Stimulated activated CD4-positive, alpha-beta T cell treated with anti-CD3 and anti-CD28 coated beads, Interleukin-15, amount 100 ng/mL, for 48 hours (primary cell): ENCODE measurements at places on chromosomes 11 and 22.

GRCh38 chr11:5004424-5005274 is 10.0 kb downstream of the OR51L1 start:
- no peak for DNase-seq

DNA sequence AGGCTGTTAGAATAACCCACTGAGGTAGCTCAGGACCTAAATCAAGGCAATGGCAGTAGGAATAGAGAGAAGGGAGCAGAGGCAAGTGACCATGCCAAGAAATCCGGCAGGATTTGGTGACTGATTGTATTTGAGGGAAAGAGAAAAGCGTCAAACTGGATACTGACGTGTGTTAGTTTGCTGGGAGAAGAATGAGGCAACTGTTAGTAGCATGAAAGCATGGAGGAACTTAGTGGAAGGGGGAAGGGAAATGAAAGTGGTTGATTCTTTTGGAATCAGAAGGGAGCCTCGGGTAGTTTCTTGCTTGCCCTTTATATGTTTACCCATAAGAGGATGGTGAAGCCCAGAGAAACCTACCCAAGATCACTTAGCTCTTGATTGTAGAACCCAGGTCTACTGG is 8.3 kb downstream of the PPFIBP2 start:
- DNase-seq = no peak

GRCh38 chr11:30452114-30452513 is 129.2 kb downstream of the ARL14EP start:
- no peak for DNase-seq

- no peak for DNase-seq
Observed at GRCh38 chr22:20488946-20489345, 6.6 kb downstream of the KLHL22 start.

DNA sequence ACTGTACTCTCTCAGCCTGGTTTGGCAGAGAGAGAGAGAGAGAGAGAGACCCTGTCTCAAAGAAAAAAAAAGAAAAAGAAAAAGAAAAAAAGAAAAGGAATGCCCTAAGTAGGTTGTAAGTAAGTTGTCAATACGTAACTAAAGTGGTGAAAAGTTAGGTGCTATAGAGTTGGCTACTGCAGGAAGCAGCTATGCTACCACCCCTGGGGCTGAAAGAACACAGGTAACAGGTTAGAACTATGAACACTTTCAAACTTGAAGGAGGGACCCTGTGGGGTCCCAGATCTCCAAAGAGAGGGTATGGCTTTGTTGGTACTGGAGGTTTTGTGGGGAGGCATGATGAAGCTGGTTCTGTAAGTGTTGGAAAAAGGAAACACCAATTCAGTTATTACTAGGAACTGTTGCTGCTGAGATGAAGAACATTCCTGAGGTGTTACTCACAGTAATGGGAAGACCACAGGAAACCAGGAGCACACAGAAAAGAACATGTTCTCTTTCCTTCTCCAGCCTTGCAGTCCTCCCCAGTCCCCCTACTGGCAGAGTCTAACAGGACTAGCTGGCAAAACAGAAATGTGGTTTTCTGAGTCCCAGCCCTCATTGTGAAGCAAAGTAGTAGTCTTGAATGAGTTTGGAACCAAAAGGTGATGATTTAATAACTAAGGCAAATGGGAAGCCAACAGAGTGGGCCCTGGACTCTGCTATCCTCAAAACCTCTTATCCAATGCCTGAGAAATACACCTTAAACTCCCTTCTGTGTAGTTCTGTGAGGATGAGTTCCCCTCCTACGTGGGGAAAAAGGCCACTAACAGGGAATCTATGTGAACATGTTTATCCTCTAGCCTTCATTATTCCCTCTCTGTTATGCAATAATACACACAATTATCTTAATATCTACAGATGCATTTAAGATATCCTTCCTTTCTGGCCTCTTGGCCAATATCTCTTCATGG is 427.0 kb upstream of the DDI1 start:
- no peak for DNase-seq

GRCh38 chr11:108939135-108939534 is 274.3 kb downstream of the DDX10 start:
- DNase-seq = no peak

GRCh38 chr11:81331611-81332235 is 1401.9 kb downstream of the FAM181B start:
- no peak for DNase-seq

DNA sequence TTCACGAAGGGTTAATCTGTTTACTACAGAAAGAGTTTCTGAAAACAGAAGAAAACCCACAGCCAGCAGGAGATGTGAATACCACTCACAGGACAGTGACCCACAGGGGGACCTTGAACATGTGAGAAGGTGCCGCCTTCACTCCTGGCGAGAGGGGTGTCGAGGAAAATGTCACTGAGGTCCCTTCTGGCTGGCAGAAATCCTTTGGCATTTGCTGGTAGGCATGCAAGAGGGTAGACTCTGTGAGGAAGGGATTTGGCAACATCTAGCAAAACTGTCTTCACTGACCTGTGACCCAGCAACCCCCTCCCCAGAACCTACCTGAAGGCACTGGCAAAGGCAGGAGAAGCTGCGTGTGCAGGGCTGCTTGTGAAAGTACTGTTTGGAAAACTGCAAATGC is 8.6 kb downstream of the KCNQ1 start:
- no peak for DNase-seq

DNA sequence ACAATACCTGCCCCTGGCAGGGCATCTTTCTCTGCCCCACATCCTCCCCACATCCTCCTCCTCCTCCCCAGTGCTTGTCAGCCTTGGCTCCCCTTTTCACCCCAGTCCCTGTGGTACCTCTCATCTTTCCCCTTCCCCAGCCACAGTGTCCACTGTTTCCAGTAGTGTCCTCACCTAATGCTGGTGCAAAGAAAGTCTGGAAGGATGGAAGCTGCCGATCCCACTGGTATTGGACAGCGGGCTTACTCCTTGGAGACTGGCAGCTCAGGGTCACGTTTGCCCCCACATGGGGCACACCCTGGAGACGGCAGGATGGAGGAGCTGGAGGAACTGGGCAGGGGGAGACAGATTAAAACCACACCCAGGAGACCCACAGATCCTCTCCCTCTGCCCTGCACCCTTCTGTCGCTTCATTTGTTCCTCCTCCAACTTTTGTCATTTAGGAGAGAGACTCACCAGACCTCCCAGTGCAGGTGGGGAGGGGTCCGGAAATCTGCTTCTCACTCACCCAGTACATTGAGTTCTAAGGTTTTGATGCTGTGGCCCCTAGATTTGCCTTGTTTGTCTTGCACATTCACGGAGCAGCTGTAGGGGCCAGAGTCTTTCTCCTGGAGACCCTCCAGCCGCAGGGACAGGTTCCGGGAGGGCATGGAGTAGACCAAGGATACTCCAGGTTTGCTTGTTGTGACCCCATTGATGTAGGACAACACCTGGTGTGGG is 4.1 kb upstream of the VSIG2 start:
- no peak for DNase-seq

- no peak for DNase-seq
Observed at GRCh38 chr11:96145163-96145585, 197.8 kb downstream of the MAML2 start.

DNA sequence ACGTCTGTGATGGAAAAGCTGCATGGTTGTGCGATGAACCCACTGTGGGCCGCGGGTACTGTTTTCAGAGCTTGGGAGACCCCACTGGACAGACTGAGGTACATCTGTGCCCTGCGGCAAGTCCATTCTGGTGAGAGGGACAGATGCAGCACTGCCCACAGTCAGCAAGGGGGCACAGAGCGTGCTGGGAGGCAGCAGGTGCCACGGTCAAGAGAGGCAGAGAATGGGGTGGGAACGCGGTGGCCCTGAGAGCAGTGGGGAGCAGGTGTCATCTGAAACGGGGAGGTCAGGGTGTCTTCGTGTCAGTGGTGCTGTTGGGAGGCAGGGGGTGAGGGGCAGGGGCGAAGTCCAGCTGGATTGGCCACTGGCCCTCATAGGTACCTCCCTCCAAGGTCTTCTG is 32.0 kb downstream of the TBC1D22A start:
- no peak for DNase-seq
